Neural progenitor cell (in vitro differentiated cells): ENCODE measurements at places on chromosomes 6 and 20. TPM values are rescaled to one million over a fixed set of nuclear protein-coding genes. Genes with fewer than 3 reads are reported as not detected.

DNA sequence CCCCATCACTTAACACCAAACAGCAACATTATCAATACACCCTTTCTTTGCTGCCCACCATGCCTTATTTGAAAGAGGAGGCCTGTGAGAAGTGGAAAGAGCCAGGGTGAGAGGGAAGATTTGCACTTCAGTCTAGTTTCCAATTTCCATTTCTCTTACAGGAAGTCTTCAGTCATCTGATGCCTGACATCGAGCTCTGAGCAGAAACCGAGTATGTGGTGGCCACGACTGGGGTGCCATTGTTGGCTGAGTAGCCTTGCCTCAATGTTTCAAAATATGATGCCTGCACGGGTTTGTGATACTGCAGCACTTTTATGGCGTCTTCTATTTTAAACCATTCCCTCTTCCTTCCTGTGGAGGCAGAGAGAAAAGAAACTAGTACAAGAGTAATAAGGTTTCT is 39.8 kb upstream of the SMIM29 start:
- DNase-seq = no peak

GRCh38 chr20:58084966-58085365 is 143.5 kb downstream of the ANKRD60 start:
- DNase-seq = no peak

GRCh38 chr6:154569156-154569862 is 58.8 kb upstream of the CNKSR3 start:
- DNase-seq = no peak

The ADGRF5 gene
- total RNA-seq = not detected in 2 replicates

- no peak for DNase-seq
Measured at GRCh38 chr6:53544217-53544469, 758 bp downstream of the GCLC start.

The CEP162 gene
- 22.0 and 28.8 TPM in 2 replicates for total RNA-seq

The GGTLC1 gene
- total RNA-seq = not detected in 2 replicates

The CDH22 gene
- 0.13 and 0.28 TPM in 2 replicates for total RNA-seq

DNA sequence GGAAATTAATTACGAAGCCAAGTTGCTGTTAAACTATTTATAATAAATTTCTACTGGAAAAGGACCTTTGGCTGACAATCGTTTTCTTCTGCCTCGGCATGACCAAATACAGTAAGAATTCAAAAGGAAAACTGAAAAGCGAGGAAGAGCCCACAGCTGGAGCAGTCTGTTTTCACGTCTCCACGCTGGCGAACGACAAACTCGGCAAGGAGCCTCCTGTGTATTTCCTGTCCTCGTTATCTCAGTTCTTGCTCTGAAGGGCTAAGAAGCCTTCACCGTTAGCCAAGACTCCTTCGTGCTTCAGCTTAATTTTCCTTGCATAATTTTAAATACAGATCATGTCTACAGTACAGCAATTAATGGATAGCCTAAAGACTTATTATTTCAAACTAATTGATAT is 214.3 kb upstream of the PLCB4 start:
- DNase-seq = peak; percentile 10

DNA sequence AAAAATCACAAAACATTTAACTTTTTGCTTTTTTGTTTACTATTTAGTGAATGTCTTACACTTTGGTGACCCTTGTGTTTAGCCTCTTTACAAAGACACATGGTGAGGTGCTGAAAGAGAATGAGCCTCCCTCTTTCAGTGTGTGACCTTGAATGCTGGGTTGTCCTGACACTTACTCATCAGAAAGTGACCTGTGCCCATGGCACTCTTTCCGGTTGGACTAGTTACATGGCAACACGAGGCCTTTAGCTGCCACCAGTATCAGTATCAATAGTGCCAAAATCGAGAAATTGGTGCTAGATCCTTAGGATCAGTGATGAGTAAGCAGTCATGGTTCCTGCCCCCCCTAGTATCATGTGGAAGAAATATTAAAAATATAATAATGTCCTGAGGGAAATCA is 1.7 kb upstream of the RPL7L1 start:
- no peak for DNase-seq

The PPP1R3G gene
- 0.15 and 0.36 TPM in 2 replicates for total RNA-seq

DNA sequence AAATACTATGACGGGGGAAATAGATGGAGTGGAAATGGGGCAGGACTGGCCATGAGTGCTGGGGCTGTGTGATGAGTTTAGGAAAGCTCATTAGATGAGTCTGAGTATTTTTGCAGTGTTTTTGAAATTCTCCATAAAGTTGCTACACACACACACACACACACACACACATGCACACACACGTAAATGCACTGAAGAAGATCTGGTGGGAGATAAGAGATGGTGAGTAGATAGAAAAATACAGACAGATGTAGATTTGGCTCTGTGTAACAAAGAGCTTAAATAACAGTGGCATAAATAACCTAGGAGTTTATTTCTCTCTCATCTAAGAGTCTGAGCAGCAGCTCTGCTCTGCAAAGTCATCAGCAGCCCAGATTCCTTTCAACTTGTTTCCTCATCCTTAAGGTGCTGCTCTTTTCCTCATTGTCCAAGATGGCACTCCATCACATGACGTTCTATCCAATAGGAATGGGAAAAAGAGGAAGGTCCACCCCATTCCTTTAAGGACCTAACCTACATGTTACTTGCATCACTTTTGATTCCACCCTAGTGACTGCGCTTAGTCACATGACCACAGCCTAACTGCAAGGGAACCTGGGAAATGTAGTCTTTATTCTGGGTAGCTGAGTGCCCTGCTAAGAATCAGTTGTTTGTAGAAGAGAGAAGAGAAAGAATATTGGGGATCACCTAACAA is 76.4 kb downstream of the EYA2 start:
- DNase-seq = peak; percentile 87

The HLA-DPA1 gene
- total RNA-seq = 1.5 and 2.8 TPM in 2 replicates

DNA sequence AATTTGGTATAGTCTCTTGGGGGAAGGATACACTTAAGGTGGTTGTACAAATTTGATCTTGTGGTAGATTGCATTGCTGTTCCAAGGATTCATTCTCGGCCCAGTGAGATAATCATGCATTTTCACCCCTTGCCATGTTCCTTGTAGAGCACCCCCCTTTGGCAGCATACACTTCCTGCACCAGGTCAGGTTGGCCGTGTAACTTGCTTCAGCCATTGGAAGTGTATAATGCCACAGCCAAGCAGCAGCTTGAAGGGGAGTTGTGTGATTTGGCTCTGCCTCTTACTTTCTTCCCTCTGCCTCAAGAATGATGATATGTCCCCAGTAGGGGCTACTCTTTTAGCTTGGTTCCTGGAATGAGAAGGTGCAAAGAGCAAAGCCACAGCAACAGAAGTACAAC is 21.9 kb downstream of the CCN2 start:
- peak; percentile 37 for DNase-seq

The SDC4 gene
- total RNA-seq = 19.3 and 27.6 TPM in 2 replicates

The TSBP1 gene
- total RNA-seq = not detected in 2 replicates

The SYNDIG1 gene
- total RNA-seq = 1.0 and 4.7 TPM in 2 replicates

The NRSN1 gene
- 0.19 and 0.31 TPM in 2 replicates for total RNA-seq

DNA sequence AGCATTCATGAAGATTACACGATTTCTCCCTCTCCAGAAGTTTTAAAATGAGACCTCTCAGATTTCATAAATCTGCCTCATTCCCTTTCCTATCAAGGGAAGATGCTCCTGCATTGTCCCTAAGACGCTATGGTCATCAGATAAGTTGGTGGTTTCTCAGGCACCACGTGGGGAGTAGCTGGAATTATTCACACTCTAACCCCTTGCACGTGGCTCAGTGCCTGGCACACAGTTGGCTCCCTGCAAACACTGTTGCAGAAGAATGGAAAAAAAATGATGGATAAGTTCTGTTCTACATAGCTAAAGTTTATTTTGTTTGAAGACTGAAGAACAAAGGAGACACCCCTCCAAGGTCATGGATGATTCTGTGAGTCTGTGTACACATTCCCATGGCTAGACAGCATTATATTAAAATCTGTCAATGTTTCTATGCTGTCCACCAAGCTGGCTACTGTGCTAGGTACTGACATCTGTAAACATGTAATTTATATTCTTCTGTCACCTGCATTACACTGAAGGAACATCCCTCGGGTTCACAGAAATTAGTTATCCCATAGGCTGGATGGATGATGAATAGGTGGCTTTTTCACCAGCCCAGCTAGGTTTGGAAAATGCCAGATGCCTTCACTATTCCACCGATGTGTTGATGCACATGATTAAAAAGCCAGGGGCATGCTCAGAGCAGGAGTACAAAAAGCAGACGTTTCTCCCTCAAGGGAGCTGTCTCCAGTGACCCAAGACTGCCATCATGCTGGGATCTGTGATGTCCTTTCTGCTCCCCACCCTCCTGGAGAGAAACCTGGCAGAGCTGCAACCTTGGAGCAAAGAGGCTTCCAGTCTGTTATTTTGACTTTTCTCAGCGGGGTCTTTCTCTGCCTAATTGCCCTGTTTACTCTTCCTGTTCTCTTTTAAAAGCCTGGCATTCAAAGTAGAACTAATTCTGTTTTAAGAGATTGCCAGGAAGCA is 610.5 kb downstream of the UTRN start:
- no peak for DNase-seq

GRCh38 chr6:99349171-99350141 is at the start of gene FAXC:
Gene FAXC (minus strand): TSS chr6:99349674. CDS start chr6:99349372, 302 bp downstream.
- DNase-seq = peak; percentile 78

GRCh38 chr20:5491455-5491854 is 174.7 kb upstream of the PROKR2 start:
- DNase-seq = no peak

DNA sequence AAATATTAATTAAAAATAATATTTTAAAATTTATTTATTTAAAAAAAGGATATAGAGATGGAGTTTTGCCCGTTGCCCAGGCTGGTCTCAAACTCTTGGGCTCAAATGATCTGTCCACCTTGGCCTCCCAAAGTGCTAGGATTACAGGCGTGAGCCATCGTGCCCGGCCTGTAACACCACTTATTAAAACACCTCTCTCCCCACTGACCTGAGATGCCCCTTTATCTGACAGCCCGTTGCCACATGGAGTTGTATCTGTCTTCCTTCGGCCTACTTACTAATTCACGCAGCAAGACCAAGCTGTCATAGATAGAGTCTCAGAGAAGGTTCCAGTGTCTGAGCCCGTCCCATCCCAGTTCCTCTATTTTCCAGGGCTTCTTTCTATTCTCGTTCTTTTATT is 30.7 kb downstream of the KIF25 start:
- DNase-seq = no peak

DNA sequence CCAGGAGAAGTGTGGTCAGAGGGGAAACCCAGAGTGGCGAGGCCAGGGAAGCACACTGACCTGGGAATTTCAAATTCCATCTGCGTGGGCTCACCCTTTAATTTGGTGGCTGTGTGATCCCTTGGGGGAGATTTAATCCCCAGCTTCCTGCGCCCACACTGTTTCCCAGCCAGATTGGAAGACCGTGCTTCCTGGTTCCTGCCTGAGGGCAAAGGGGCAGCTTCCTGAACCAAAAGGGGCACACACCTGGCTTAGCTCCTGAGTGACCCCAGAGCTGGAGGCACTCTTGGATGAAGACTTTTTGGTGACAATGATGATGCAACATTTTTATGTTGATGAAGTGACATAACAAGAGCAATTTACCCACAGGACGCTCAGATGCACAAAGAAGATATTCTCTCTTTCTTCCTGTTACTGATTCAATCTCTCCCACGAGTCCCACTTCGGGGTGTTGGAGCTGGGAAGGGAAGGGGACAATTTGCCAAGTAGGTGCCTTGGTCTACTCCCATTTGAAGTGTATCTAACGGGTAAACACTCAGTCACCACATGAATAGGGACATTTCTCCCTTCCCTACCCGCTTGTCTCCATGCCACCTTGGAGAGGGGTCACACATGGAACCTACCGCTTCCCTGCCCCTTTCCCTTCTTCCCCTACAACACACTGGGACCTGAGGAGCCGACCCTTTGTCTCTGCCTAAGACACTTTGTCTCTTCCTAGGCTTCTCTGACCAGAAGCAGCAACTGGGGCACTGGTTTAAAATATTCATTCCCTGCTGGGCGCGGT is 28.6 kb upstream of the CDKN1A start:
- no peak for DNase-seq

- no peak for DNase-seq
Measured at GRCh38 chr20:50582591-50583234, 72.5 kb downstream of the PTPN1 start.

The HS3ST5 gene
- total RNA-seq = 0.34 and 0.37 TPM in 2 replicates

The MAS1 gene
- not detected in 2 replicates for total RNA-seq

- DNase-seq = no peak
Measured at GRCh38 chr6:122207794-122208193, 191.7 kb upstream of the HSF2 start.

GRCh38 chr6:12136905-12137304 is 124.8 kb downstream of the HIVEP1 start:
- no peak for DNase-seq

The TPX2 gene
- total RNA-seq = 226 and 278 TPM in 2 replicates

The TAAR9 gene
- not detected in 2 replicates for total RNA-seq

DNA sequence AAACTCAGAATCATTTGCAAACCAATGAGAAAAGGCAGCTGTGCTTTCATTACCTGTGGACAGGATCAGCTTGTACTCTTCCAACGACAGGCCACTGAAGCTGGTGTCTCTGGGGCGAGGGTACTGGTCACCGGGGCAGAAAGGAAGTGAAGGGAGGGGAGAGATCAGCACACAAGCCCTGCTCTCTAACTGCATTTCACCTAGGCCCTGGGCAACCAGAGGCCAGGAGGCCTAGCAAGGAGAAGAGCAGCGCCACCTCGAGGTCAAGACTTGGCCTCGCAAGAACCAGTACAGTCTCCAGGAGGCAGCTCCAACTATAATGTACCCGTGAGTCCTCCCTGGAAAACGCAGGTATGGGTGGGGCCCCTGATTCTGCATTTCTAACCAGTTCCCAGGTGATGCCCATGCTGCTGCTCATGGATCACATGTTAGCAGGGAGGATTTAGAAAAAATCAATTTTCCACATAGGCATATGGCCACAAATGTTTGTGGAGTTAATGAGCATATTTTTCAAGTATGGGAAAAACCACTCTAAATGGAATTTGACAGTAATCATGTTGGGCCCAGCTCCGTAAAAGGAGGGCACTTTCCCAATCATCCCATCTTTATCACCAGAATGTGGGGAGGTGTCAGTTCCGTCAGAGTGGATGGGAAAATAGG is 11.0 kb downstream of the UQCC2 start:
- peak; percentile 89 for DNase-seq

The MAPK14 gene
- 60.8 and 65.0 TPM in 2 replicates for total RNA-seq

The PRSS35 gene
- total RNA-seq = 2.8 and 4.5 TPM in 2 replicates

DNA sequence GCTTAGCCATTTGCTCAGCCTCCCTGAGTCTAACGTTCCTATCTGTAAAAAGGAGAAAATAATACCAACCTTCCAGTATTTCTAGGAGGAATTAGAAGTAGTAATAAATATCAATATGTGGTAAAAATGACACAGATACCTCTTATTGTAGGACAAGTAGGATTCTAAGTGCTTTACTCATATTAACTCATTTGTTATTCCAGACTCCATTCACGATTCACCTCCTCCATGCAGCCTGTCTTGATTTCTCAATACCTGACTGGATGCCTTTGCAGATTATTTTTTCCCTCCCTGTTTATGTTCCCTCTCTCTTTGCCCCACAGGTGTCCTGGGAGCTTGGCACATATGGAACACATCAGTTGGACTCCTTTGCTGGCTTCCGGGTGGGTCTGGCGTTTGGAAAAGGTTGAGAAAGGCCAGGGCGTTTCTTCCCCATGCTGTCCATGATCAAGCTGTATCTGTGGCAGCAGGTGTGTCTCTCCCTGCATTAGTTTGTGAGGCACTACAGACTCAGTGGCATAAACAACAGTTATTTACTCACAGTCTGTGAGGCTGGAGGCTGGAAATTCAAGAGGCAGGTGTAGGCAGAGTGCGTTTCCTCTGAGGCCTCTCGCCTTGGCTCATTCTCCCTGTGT is 10.7 kb upstream of the DUSP22 start:
- DNase-seq = no peak

The ZC2HC1B gene
- not detected in 2 replicates for total RNA-seq
